ENCODE measurements at places on chromosomes 7 and 10.
A peak's percentile ranks its signal among the peaks of the same experiment; 100 is the strongest.

GRCh38 chr7:21365866-21366624 is 61.8 kb upstream of the SP4 start:
- no peak for DNase-seq

GRCh38 chr10:85137253-85137652 is 808.9 kb downstream of the CCSER2 start:
- no peak for DNase-seq

- no peak for DNase-seq
These were observed 7.2 kb downstream of the ZNF467 start for GRCh38 chr7:149766135-149766675.

DNA sequence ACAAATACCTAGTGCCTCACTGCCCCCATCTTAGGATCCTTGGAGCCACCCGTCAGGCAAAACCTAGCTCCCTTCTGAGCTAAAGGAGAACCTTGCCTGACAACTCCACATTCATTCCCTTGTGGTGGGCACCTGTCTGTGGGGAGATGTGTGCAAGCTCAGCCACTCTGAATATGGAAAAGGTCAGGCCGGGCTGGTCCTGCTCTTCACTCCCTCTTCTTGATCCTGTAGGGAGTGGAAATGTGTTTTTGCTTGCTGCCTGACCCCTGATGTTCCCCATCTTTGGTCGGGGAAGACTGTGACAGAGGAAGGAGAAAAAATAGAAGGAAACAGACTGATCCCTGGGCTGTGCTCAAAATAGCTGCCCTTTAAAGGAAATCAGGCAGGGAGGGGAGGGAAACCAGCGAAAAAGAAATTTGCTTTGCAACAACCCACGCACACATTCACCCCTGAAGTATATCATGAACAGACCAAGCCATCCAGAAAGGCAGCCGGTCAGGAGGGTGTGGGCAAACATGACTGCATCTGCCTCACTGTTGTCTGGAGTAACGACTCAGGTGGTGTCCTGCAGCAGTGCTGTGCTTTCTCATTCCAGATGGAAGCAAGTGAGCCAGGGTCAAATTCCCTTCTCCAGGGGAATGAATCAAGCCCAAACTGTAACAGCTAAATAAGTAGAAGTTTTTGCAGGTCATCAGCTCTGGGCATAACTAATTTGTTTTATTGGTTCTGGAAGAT is 74.0 kb downstream of the SCRN1 start:
- DNase-seq: no peak

DNA sequence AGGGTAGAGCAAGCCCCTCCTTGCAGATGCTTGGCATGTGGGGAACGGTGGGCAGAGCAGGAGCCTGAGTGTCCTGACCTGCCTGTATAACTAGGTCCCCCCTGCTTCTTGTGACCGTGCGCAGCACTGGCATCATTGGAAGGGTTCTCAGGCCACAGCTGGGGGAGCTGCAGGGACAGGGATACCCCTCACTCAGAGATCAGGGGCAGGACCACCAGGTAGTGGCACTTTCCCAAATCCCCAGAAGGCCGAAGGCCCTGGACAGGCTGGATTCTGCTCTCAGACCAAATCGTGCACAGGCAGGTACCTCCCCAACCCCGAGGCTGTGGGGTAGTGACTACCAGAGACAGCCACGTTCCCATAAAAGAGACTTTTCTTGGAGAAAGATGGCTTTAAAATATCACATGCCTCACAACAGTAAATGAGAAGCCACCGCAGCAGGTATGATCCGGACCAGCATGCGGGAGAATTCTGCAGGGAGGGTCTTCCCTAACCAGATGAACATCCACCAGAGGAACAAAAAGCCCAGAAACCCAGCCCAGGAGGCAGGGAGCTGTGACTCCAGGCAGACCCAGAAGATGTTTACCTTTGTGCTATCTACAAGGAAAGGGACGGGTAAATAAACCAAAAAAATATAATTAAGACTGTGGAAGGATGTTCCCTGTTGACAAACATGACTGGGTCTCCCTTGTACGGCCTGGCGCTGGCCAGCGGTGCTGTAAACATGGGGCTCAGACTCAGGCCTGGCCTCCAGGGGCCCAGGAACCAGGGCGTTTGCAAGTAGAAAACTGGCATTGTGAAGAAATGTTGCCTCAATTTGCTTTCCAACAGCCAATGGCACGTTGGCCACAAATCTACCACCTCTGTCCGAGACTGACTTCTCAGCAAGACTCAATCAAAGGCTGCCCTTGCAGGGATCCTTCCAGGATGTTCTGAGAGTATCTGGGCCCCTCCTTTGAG is 180.0 kb downstream of the TNS3 start:
- no peak for DNase-seq

- peak; percentile 97 for DNase-seq
These were observed 31.6 kb upstream of the LYZL1 start for GRCh38 chr10:29257106-29257783.

- no peak for DNase-seq
These were observed 3.4 kb downstream of the DOCK4 start for GRCh38 chr7:112202816-112203215.

- no peak for DNase-seq
These were observed 105.8 kb downstream of the USP6NL start for GRCh38 chr10:11505639-11506038.

GRCh38 chr7:121286742-121287734 is 41.8 kb upstream of the WNT16 start:
- peak; percentile 27 for DNase-seq

DNA sequence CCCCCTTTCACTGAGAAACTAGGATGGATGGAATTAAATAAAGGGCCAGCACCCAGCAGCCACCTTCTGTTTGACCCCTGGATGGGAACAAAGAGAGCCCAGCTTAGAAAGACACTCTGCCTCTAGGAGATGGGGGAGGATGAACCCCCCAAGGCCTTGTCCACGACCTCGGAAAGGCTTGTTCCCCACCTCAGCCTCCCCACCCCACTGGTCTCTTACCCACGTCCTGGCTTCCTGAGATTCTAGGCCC is 9.7 kb downstream of the ITPRIP start:
- DNase-seq: no peak

- DNase-seq: no peak
These were observed 805.1 kb downstream of the TNS3 start for GRCh38 chr7:46776790-46777189.

DNA sequence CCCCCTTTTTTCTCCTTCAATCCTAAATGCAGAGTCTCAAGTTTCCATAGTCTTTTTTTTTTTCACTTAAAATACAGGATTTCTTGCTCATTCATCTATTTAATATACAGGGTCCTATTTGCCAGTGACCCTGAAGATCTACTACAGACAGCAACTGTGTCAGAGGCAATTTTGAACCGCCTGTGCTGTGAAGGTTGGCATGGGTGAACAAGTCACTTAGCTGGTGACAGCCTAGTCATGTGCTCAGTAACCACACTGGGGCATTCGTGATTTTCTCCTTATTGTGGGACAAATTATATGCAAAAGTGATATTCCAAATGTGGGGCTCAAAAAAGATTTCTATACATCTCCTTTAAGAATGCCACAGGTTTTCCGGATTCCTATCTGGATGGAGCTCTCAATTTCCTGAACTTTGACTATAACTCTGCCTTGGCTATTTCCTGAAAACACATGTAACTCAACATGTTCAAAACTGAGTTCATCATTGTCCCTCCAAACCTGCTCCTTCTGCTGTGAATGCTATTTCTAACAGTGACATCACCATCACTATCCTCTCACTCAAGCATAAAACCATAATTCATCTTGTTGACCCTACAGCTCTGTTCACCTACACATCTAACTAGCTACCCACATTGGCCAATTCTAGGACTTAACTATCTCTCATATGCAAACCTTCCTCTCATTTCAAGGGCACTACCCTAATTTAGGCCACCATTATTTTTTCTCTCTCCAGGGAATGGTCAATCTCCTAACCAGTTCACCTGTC is 36.7 kb downstream of the CDK6 start:
- no peak for DNase-seq

- DNase-seq: no peak
These were observed 437.6 kb upstream of the ZMIZ1 start for GRCh38 chr10:78630944-78631838.

- DNase-seq: no peak
These were observed 120.7 kb upstream of the FAM3C start for GRCh38 chr7:121516821-121517220.

GRCh38 chr7:143329471-143330170 is 13.7 kb downstream of the CLCN1 start:
- DNase-seq: no peak

- no peak for DNase-seq
These were observed 41.7 kb downstream of the CACUL1 start for GRCh38 chr10:118712930-118713634.

- DNase-seq: no peak
These were observed 251.2 kb upstream of the FZD1 start for GRCh38 chr7:91013078-91013477.

DNA sequence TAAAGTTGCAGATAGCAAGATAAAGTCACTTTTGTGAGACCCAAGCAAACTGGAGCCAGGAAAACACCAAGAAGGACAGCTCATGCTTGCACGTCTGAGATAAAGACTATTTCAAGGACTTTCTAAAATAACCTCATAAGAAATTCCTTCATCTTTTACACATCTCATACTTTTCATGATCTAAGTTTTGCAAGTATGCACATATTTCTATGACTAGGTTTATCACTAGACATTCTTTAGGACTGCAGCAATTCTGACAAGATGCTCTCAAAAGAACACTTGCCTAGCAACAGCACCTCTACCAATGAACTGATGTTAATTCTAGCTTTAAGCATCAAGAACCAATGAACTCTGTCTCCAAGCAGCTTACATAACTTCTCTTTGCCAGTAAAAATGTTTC is 457.6 kb downstream of the SEMA3D start:
- DNase-seq: no peak

DNA sequence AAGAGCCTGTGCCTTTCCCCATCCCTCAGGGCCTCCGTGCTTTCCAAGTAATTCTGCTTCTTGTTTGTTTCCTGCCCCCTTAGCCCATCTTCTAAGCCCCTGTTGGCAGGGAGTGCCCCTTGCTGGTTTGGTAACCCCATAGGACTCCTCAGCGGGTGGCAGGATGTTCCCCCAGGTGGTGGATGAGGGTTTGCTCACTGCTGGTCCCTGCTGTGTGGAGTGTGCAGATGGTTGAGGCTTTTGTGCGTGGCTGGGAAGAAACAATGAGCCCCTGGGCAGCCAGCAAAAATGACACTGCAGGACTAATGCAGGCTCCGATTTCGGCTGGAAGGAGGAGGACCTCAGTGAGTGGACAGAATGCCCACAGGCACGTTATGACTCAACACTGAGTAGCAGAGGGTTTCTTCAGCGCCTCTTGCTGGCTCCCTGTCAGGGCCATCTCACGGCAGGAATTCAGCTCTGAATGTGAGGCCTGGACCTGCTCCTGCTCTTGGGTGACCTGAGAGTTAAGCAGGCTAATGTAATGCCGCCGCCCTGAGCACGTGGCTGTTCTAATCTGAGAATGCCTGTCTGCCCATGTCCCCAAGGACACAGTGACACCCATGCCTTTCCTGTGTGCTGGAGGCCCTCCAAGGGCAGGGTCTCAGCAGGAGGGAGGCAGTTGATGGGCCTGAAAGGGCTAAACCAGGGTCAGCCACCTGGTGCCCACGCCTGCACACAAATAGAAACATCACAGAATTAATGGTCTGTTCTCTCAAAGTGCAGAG is 16.6 kb downstream of the BAG3 start:
- DNase-seq: no peak

DNA sequence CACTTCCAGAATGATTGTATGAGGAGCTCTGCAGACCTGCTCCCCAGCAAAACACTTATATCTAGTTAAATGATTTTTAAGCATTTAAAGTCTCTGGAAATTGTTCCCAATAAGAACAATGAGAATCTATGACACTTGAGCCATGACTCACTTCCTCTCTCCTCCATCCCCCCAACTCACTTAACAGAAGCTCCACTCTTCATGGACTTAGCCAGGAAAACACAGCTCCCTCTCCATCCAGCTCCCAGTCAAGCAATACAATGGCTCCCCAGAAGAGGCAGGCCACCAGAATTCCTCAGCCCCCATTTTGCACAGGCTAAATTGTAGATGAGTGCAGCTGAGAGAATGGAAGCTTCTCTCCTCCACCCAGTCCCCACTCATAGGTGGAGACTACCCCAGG is 27.0 kb downstream of the AOC1 start:
- no peak for DNase-seq

- DNase-seq: no peak
These were observed 886.1 kb downstream of the SORCS1 start for GRCh38 chr10:106278383-106278782.

GRCh38 chr7:159158888-159159405 is 14.3 kb upstream of the VIPR2 start:
- no peak for DNase-seq

GRCh38 chr7:104160375-104160774 is 47.4 kb downstream of the ORC5 start:
- no peak for DNase-seq

- DNase-seq: no peak
These were observed 243.2 kb downstream of the GFRA1 start for GRCh38 chr10:116029826-116030225.

DNA sequence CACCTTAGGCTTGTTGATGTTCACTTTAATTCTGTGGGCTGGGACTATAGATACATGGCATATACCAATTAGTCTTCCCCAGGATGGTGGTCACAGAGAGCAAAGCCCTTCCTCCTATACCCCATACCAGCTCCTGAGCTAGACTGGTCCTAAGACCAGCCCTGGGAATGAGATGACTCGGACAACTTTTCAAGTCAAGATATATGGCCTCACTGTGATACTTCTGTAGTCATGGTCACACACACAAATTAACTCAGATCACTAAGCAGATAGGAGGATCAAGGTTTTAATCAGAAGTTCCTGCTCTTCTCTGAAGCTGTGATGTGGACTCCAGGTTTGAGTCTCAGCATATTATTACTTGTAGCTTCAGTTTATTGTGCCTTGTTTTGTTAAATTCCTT is 53.1 kb downstream of the SLK start:
- no peak for DNase-seq

DNA sequence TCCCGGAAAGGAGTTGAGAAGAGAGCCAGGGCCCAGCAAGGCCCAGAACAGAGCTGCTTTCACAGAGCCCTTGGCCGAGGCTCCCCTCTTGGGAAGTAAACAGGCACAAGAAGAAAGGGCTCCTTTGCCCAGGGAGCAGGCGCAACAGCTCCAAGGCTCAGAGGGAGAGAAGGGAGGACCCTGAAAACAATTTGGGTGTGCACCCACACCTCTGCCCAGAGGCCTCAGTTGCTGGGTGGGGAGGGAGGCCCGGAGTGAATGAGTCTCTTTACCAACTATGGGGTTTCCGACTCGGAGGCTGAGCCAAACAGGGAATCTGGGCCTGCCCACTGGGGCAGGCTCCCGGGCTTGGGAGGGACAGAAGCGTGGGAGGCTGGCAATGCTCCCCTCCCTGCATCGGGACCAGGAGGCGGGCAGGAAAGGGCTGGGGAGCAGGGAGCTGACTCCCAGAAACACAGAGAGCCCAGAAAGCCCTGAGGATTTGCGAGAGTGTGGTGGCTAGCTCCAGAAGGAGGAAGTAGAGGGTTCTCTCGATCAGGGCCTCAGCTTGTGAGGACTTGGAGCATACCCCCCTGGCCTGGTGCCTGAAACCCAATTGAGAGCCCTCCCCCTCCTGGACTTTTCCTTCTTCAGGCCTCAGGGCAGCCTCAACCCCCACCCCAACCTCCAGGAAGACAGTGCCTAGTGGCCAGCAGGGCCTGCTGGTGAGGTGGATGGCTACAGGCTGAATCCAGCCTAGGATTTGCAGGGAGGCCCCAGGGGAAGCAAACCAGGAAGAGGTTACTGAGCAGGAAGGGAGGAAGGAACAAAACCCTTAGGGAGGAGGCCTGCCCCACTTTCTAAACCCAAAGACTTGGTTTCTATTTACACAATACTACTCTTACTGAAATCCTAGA is 6.2 kb downstream of the C10orf105 start:
- DNase-seq: peak; percentile 87

GRCh38 chr7:45130910-45131309 is 19.4 kb upstream of the TBRG4 start:
- DNase-seq: no peak

- no peak for DNase-seq
These were observed 73.9 kb upstream of the GTF2I start for GRCh38 chr7:74583630-74584029.

All from GF-D8 (cell line).